Neuronal stem cell (in vitro differentiated cells): ENCODE measurements at places on chromosomes 12 and 14.

DNA sequence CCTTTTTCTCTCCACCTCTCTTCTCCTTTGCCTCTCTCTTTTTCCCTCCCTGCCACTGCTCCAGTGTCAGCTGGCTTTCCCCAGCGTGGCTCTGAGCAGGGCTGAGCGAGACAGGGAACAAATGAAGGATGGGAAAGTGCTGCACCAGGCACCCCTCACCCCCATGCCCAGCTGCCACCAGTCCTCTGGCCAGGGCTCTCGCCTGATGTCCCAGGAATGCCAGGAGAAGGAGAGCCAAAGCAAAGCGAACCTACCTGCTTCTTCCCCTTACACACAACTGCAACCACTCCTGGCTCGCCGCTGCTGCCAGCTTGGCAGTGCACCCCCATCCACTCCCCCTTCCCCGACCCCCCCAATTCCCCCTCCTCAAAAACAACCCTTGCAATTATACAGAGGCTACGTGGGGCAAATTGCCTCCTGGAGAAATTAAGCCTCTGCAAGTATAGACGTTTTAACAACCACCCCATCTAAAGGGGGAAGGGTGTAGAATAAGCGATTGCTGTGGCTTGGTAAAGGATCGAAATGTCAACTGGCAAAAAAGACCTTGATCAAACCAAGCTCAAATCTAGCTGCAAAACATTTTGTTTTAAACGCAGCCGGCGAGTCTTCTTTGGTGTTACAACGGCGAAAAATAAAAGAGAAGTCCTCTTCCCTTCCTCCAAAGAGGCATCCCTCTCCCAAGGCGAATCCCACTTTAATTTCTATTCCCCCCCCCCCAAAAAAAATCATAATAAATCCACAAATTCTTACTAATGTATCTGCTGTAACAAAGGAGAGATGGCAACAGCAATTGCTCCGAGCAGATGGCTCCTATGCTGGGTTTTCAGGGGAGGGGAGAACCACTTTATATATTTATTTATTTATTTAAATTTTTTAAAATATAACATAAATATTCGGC, 2.9 kb downstream of the BCL11B start:
- DNase-seq = no peak

GRCh38 chr12:1919284-1919683, 832 bp upstream of the CACNA2D4 start:
- DNase-seq = no peak

DNA sequence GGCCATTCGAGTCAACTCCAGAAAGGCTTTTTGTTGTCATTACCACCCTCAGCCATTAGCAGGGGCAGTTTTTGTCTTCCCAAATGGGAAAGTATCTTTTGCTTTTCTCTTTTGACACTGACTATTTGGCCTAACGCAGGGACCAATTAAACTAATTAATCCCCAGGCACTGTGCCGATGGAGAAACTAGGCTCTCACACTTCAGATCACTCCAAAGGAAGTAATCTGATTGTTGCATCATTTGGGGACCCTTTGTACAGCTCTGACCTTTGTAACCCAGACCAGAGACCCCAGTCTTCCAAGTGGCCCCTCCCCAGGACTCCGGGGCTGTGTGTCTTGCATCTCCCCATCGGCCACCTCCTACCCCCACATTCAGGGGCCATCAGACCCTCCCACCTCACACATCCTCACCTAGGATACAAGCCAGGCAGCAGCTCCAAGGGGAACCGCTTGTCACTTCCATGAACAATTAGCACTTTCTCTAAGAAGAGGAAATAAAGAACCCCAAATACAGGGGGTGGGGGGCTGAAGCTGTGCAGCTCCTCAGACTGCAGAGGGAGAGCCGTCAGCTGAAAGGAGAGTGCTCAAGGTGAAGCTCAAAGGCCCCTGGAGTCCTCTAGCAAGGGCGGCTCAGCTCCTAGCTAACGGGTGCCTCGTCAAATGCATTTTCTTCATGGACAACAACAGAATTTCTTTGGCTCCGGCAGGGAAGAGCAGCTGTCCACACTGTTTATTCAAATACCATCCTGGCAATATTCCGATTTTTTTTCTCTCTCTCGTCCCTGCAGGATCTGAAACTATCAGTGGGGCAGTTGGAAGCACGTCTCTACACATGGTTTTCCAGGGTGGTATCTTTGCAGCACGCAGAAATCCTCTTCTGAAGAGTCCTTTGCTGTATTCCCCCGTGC, 64.3 kb upstream of the DIO3 start:
- peak; percentile 79 for DNase-seq

- no peak for DNase-seq
These were observed 90.0 kb upstream of the EIF5 start for GRCh38 chr14:103243764-103244737.

DNA sequence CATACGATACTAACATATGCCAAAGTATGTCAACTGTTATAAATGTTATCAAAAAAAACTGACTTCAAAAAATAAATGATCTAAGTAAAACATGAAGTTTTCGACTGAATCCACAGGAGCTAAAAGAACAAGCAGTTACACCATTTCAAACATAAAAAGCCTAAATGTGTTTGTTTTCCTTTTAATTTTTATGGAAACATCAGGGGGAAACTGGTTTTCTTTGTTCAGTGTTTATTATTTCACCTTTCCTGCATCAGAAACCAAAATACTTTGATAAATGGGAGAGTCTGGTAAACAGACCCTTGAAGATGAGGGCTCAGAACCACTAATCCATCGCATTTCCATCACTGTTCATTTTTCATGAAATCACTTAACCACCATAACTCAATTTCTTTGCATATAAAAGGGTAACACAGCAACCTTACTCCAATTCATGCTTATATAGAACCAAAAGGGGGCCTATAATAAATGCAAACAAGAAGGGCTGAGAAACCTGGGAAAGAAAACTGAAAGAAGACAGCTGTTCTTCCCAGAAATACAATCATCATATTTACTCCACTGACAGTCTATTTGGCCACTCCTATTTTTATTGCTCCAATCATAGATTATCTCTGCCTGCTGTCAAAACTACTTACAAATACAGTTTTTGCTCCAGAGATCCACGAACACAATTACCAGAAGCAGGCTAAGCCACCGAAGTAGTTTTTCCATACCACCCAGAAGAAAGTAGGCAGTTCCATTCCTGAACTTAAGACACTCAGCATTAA, 17.0 kb downstream of the FGD6 start:
- DNase-seq = no peak

DNA sequence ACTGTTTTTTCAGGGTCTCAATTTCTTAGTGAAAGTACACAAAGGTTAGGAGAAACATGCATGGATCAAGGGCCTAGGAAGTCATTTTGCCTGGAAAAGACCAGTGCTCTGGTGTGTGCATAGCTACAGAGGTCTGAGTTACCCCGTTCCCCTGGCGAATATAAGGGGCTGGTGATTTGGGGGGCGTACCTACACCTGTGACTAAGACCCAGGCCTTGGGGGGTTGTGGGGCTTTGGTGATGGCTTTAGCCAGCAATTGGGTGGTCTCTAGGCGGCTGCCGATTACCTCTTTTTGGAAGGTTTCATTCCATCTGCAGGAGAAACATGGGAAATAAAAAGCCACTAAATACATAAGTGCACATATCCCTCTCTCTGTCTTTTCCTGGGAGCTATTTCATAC, 1.1 kb downstream of the SDR39U1 start:
- no peak for DNase-seq

GRCh38 chr12:116977465-116978380, 67.0 kb downstream of the FBXW8 start:
- DNase-seq = no peak
